ENCODE measurements at places on chromosomes 6 and 20.

- DNase-seq: no peak
Measured at GRCh38 chr6:4382362-4382853, 247.0 kb upstream of the ECI2 start.

GRCh38 chr6:50824552-50824951 is 5.9 kb downstream of the TFAP2B start:
- DNase-seq: no peak

DNA sequence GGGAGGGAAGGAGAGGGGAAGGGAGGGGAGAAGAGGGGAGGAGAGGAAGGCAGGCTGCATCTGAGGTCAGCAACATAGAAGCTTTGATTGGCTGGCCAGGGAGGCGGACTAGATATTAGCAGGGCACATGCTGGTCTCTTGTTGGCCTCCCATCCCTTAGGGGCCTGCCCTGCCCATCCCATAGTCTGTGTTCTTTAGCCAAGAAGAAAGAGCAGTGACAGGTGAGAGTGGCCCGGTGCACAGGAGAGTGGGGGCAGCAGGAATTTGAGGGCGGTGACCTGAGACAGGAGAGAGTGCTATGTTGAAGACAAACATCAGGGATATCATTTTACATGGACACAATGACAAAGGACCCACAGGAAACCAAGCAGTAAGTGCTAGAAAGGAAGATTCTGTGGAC is 413.5 kb downstream of the SYNE1 start:
- no peak for DNase-seq

GRCh38 chr6:70685494-70686180 is 18.0 kb downstream of the SMAP1 start:
- no peak for DNase-seq

DNA sequence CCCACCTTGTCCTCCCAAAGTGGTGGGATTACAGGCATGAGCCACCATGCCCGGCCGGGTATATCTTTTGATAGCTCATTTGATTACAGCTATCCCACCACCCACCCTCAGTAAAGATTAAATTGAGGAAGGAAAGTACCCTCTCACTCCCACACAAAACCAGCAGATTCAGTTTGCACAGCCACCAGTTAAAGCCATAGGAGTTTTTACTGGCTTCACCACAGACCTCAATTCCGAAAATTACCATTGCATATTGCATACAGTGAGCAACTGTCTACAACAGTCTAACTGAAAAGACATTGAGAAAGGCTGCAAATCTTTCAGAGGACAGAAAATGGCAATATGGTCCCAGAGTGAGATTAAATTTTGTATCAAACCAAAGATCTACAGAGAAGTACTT is 34.9 kb downstream of the ESF1 start:
- DNase-seq: no peak

DNA sequence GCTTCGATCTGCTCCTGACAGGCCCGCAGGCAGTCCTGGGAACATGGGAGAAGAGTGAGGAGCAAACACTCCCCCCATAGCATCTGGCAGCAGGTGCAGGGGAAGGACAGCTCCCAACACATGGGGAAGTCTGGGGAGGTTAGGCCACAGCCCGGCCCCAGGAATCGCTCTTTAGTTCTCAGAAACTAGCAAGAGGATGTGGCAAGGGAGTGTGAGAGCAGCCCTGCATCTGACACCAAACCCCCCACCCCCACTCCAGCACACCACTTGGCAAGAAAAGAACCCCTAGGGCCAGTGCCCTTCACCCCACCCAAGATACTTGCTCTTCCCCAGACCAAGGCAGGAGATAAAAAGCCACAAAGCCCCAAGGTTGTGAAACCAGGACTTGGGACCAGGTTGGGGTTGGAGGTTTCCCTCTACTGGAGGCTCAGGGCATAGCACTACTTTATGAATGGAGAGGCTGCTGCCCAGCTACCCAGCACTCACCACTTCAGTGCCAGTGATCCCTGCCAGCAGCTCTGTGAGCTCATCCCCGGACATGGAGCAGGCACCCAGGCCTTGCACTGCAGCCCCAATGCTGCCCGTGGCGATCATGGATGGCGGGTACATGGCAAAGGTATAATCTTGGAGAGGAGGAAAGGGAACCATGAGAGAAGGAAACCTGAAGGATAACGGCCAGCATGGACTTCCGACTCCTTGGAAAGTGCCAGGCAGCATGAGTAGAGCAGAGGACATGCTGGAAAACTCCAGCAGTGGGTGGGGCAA is 5.4 kb downstream of the CCND3 start:
- peak; percentile 34 for DNase-seq

- no peak for DNase-seq
Measured at GRCh38 chr6:170376386-170377043, 70.0 kb downstream of the FAM120B start.

- DNase-seq: no peak
Measured at GRCh38 chr20:10978713-10979112, 304.9 kb upstream of the JAG1 start.

DNA sequence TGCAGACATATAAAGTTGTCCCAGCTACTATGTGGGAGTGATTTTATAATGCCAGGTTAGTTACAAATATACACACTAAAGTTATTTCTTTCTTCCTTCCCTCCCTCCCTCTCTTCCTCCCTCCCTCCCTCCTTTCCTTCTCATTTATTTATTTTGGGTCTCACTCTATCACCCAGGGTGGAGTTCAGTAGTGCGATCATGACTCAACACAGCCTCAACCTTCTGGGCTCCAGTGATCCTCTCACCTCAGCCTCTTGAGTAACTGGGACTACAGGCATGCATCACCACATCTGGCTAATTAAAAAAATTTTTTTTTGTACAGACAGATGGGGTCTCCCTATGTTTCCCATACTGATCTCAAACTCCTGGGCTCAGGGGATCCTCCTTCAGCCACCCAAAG is 59.2 kb downstream of the PHF20 start:
- DNase-seq: no peak

GRCh38 chr20:38187517-38187916 is 22.4 kb upstream of the TGM2 start:
- no peak for DNase-seq

DNA sequence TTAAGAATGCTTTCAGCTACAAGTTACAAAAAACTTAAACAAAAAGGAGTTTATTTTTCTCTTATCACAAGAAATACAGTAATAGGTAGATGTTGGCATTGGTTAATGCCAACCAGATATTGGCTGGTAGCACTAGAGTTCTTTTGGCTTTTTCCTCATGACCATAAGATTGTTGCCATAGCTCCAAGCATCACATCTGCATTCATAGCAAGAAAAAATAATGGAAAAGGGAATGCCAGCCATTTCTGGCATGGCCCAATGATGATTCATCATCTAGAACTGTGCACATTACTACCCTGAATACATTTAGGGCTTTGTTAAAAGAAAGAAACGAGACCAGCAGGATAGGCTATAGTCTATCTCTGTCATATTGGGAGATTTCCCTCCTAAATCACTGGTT is 20.8 kb upstream of the SIRT5 start:
- DNase-seq: no peak

DNA sequence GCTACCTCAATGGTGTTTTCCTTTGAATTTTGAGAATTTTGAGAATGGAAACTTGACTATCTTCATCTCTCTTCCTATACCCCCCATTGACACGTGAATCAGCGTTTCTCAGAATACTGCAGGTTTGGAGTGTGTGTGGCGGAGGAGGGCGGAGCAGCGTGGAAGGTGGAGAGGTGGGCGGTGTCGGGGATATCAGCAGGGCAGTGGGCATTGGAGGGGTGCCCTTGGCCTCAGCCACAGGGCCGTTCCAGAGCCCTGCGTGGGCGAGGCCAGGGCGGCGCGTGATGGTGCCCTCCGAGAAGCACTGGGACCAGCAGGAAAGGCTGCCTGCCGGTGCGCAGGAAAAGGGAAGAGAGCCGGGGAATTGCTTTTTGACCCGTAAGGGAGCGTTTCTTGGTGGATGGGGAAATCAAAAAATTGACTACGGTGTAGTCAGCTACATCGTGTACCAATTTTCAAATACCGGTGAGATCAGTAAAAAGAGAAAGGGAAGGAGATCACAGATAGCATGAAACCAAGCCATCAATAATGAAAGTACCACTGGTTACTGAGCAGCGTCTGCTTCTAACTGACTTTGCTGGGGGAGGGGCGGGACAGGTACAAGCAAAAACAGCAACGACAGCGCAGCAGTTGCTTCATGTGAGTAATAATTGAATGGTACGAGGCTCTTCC is 82.7 kb upstream of the DUSP22 start:
- no peak for DNase-seq

Measured in NCI-H1930 (cell line).